ENCODE measurements at places on chromosomes 2 and 18. TPM values are rescaled to one million over a fixed set of nuclear protein-coding genes. Genes with fewer than 3 reads are reported as not detected.

Gene C2orf78
- not detected for polyA plus RNA-seq

Gene PTH2R
- polyA plus RNA-seq = 0.12 TPM

Gene TEKT4
- polyA plus RNA-seq = 1.1 TPM

Gene OXER1
- polyA plus RNA-seq = 10.0 TPM

Gene TTC39C
- polyA plus RNA-seq = 14.5 TPM

Gene METTL4
- polyA plus RNA-seq = 27.0 TPM

Gene CRIM1
- 35.5 TPM for polyA plus RNA-seq

Gene HAT1
- polyA plus RNA-seq = 71.6 TPM

Gene C18orf63
- not detected for polyA plus RNA-seq

Gene MBP
- 11.9 TPM for polyA plus RNA-seq

Gene RTP5
- not detected for polyA plus RNA-seq

GRCh38 chr18:54947091-54947490 is 12.2 kb downstream of the CCDC68 start:
- DNase-seq = no peak

DNA sequence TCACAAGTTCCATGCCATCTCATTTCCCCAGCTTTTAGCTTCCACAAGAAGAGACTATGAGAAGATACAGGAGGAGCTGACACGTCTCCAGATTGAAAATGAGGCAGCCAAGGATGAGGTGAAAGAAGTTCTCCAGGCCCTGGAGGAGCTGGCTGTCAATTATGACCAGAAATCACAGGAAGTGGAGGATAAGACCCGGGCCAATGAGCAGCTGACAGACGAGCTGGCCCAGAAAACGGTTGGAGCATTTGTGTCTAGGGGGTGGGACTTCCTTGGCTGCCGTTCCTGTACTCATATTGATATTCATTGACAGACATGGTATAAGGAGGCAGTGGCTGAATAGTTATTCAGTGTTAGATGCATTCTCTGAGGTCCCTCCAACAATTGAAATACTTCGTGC is 57.2 kb upstream of the LYPD6B start:
- no peak for DNase-seq

DNA sequence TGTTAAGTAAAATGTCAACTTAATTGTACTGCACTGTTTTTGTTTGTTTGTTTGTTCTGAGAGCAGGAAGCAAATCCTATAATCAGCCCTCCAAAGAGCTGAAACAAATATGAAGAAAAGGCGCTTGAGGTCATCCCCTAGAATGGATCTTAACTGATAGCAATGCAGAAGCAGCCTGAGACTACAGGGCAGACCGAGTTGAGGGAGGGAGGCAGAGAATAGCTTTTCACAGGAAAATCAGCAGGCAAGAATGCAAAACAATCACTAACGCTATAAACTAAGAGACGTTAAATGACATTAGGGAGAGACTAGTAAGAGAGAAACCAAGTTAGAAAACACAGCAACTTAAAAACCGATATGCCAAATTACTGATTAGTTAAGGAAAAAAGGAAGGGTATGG is 37.2 kb downstream of the GALNT1 start:
- DNase-seq = no peak

- DNase-seq = no peak
Measured at GRCh38 chr2:225328192-225328591, 71.3 kb upstream of the NYAP2 start.

GRCh38 chr2:120817956-120818325 is 82.3 kb downstream of the GLI2 start:
- DNase-seq = no peak

GRCh38 chr2:74951211-74951754 is 7.2 kb upstream of the POLE4 start:
- DNase-seq = no peak

- no peak for DNase-seq
Measured at GRCh38 chr2:230471074-230471473, 55.1 kb downstream of the SP100 start.

DNA sequence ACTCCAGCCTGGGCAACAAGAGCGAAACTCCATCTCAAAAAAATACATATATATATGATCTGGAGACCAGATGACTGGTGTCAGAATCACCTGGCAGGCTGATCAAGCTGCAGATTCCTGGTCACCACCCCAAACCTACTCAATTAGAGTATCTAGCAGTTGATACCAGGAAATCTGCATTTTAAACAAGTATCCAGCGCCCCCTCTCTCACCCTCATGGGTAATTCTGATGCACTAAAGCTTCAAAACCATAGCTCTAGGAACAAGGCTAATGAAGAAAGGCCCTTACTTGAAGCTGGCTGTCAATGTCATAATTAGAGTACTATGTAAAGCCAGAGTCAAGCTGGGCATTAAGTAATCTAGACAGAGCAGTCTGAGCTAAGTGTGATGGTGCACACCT is 25.0 kb upstream of the PCBP1 start:
- no peak for DNase-seq

- no peak for DNase-seq
Measured at GRCh38 chr2:142944721-142945120, 67.3 kb downstream of the KYNU start.

- no peak for DNase-seq
Measured at GRCh38 chr2:216352653-216353270, 19.5 kb downstream of the MARCHF4 start.

DNA sequence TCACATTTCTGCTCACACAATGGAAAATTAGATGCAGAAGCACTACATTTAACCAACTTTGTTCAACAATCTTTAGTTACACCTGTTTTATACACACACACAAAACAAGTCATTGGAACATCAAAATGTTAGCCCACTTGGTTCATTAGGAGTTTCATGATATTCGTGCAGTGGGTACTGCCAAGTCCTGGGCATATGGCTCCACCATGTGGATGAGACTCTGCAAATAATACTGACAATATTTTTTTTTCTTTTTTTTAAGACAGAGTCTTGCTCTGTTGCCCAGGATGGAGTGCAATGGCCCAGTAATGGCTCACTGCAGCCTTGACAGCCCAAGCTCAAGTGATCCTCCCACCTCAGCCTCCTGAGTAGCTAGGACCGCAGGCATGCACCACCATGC is 34.5 kb upstream of the GRB14 start:
- no peak for DNase-seq

DNA sequence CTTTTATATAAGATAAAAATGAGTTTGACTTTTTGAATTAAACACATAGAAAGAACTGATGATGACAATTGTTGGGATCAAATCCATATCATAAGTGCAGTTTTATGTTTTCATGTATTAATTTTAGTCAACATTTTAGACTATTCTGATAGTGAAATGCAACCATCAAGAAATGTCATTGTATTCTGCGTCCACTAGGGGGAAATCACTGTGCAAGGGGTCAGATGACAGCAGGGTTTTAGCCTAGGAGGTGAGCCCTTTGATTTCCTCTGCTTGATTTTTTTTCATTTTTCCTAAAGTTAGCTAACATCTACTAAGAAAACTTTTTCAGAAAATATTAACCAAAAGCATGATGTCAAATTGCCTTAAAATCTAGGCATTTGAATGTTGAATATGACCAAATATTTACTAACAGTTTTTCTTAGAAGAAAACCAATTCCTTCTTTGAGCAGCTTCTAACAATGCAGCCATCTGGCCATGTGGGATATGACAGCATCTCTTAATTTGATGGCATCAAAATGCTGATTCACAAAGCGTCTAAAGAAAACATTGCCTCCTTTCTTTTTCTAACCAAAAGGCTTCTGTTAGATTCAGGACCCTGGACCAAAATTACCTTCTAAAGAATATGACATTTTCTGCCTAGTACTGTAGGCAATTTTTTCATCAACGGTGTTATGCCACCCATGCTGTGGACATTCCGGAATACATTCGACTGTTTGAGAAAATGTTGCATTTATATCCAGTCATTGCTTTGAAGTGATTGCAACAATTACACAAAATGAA is 141.5 kb downstream of the SPHKAP start:
- no peak for DNase-seq

GRCh38 chr18:13520306-13520705 is 206.1 kb downstream of the FAM210A start:
- DNase-seq = no peak

GRCh38 chr2:137951586-137951985 is 12.7 kb upstream of the HNMT start:
- DNase-seq = no peak

DNA sequence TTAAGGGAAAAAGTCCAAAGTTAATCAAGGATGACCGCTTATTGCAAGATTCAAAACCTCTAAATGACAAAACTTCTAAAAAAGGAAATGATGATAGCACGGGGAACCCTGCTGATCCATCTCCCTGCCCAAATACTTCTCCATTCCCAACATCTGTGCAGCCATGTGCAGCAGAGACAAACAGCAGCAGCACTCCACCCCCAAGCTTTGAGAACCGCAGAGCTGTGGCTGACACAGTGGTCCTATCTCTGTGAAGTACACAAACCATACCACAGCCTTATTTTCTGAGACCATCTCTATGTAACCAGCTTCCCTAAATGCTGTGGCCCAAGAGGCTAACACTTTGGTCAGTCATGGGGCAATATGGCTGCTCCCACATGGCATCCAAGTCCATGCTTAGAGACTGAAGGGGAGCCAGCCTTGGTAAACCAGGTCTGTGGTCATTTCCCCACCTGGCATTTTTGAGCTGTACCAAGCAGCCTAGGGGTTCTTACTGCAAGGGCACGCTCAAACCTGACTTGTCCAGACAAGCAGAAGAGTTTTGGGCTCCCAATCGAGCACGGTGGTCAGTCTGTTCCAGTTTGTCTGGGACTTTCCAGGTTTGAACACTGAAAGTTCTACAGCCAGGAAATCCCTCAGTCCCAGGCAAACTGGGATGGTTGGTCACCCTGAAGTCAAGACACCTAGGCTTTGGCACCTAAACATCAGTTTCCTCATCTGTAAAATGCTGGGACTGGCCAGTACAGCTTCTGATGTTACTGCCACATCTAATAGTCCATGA is 17.1 kb upstream of the NFE2L2 start:
- no peak for DNase-seq

- no peak for DNase-seq
Measured at GRCh38 chr2:42618116-42618515, 49.7 kb downstream of the MTA3 start.

- DNase-seq = no peak
Measured at GRCh38 chr2:55010915-55011314, 39.3 kb downstream of the RTN4 start.

Measured in right lung (tissue), 10 donors.